ENCODE measurements at places on chromosomes 11 and 22.

DNA sequence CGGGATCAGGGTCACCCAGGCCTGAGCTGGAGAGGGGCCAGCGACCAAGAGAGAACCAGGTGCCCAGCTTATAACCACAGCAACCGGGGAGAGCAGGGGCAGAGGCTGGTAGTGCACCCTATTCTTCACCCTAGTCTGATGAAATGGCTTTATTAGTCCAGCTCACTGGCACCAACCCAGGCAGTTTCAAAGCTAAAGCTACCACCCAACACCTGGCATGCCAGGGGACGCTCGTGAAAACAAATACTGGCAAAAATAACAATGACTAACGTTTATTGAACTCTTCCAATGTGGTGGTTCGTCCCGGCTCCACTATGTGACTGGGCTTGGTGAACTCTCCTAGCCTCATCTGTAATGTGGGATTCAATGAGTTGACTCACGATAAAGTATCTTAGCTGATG, 30.6 kb downstream of the SCGB1A1 start:
- peak; percentile 71 for DNase-seq
- no peak overlapping the region for H3K4me3 ChIP-seq
- H3K4me1 ChIP-seq, result peaks cover 20% of the 10 kb centered on the region
- H3K27me3 ChIP-seq, result no peaks in the 10 kb centered on the region
- H3K36me3 ChIP-seq, result no peaks in the 10 kb centered on the region

- no peak for DNase-seq
- H3K4me3 ChIP-seq, result no peak overlapping the region
- no peaks in the 10 kb centered on the region for H3K36me3 ChIP-seq
Observed at GRCh38 chr11:112965656-112966055, 4.4 kb downstream of the NCAM1 start.

GRCh38 chr22:49180683-49181024, 647.0 kb downstream of the BRD1 start:
- no peaks in the 10 kb centered on the region for H3K4me1 ChIP-seq
- no peak for DNase-seq
- H3K27me3 ChIP-seq, result no peaks in the 10 kb centered on the region

GRCh38 chr11:15146271-15147003, 31.7 kb downstream of the INSC start:
- peak overlapping the region; percentile 28 for H3K27ac ChIP-seq
- H3K27me3 ChIP-seq, result no peaks in the 10 kb centered on the region
- H3K4me3 ChIP-seq, result no peak overlapping the region
- H3K36me3 ChIP-seq, result no peaks in the 10 kb centered on the region
- DNase-seq, result no peak

DNA sequence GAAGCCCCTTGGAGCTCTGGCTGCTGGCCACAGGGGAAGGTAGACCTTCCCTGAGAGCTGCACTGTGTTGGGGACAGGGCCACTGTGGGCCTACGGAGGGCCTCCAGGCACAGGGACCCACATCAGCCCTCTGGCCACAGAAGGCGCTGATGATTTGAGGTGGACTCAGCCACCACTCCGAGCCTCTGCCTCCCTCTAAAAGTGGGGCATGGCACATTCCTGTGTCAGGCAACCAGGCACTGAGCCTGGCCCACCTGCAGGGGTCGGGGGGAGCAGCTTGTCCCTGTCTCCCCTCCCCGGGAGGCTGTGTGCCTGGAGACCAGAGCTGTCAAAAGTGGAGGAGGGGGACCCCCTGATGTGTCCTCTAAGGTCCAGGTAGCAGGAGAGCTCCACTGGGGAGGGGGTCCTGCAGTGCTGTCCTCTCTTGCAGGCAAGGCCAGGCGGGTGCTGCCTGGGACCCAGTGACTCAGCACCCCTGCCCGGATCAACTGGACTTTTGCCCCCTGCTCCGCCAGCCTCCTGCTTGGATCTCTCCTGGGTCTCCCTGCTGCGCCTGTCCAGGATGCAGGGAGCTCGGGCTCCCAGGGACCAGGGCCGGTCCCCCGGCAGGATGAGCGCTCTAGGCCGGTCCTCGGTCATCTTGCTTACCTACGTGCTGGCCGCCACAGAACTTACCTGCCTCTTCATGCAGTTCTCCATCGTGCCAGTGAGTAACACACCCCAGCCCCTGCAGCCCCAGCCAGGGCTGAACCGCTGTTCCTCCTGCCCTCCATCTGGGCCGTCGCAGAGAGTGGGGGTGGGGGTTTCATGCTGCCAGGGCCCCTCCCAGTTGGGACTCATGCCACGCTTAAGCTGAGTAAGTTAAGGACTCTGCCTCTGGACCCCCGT, 17.5 kb upstream of the CDKN1C start:
- H3K27ac ChIP-seq, result peak overlapping the region; percentile 93
- H3K36me3 ChIP-seq, result no peaks in the 10 kb centered on the region
- H3K4me3 ChIP-seq, result peak overlapping the region; percentile 66
- DNase-seq, result peak; percentile 82
- no peaks in the 10 kb centered on the region for H3K27me3 ChIP-seq
- H3K4me1 ChIP-seq, result peaks cover 18% of the 10 kb centered on the region

DNA sequence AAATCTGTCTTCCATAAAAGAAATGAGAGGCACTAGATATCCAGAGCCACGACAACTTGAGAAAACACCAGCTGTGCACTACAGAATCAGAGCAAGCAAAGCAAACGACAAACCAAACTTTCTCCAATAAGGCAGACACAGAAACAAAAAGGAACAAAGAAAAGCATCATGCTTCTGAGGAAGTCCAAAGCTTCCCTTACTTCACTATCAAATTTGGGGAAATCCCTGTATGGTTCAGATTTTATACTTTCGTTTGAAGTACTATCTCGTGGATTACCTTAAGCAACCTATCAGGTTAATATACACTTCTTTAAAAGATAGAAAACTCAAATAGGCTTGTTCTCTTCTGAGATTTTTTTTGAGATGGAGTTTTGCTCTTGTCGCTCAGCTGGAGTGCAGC, 27.7 kb downstream of the ALG9 start:
- no peaks in the 10 kb centered on the region for H3K27me3 ChIP-seq
- no peak overlapping the region for H3K4me3 ChIP-seq
- no peak for DNase-seq
- peaks cover 13% of the 10 kb centered on the region for H3K36me3 ChIP-seq
- H3K4me1 ChIP-seq, result peaks cover 2% of the 10 kb centered on the region

- peak; percentile 77 for DNase-seq
- peaks cover 16% of the 10 kb centered on the region for H3K27me3 ChIP-seq
- H3K4me1 ChIP-seq, result no peaks in the 10 kb centered on the region
- peak overlapping the region; percentile 77 for H3K27ac ChIP-seq
- no peaks in the 10 kb centered on the region for H3K36me3 ChIP-seq
Observed at GRCh38 chr11:134466156-134466555, 54.1 kb upstream of the B3GAT1 start.

DNA sequence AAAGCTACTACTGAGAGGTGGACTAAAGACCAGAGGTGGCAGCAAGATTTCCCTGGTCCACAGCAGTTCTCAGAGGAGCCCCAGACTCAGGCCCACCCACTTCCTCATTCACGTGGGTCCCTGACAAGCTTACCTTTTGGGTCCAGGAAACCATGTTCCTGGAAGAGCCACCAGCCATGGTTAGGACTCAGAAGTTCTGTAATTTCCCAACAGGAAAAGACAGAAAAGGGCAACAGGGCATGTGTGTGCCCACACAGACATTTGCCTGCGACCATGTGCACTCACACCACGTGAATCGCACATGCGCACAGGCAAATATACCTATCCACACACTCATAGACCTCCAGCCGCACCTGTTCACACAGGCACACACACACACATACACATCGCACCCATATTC, 42.9 kb downstream of the LRRC32 start:
- no peak for DNase-seq
- H3K36me3 ChIP-seq, result no peaks in the 10 kb centered on the region
- H3K4me1 ChIP-seq, result peaks cover 33% of the 10 kb centered on the region
- H3K27me3 ChIP-seq, result no peaks in the 10 kb centered on the region
- H3K27ac ChIP-seq, result no peak overlapping the region
- no peak overlapping the region for H3K4me3 ChIP-seq

DNA sequence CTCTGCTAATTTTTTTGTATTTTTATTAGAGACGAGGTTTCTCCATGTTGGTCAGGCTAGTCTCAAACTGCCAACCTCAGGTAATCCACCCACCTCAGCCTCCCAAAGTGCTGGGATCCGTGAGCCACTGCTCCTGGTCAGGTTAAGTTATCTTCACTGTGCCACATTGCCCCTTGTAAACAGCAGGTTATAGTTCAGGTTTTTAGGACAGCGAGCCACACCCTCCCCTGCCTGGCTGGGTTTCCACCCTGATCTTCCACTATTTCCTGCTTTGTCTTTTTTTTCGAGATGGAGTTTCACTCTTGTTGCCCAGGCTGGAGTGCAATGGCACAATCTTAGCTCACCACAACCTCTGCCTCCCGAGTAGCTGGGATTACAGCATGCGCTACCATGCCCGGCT, 16.1 kb downstream of the ACO2 start:
- H3K36me3 ChIP-seq, result no peaks in the 10 kb centered on the region
- peak overlapping the region; percentile 66 for H3K27ac ChIP-seq
- H3K27me3 ChIP-seq, result no peaks in the 10 kb centered on the region
- peaks cover 55% of the 10 kb centered on the region for H3K4me1 ChIP-seq
- no peak overlapping the region for H3K4me3 ChIP-seq
